CD8-positive, alpha-beta T cell (primary cell): ENCODE measurements at places on chromosomes 5 and 9. TPM values are rescaled to one million over a fixed set of nuclear protein-coding genes. Genes with fewer than 3 reads are reported as not detected.

The SLC34A3 gene
- total RNA-seq: not detected

- DNase-seq: no peak
Observed at GRCh38 chr5:80745490-80745889, 90.7 kb upstream of the DHFR start.

- DNase-seq: no peak
Observed at GRCh38 chr5:63175850-63176249, 597.2 kb downstream of the LRRC70 start.

DNA sequence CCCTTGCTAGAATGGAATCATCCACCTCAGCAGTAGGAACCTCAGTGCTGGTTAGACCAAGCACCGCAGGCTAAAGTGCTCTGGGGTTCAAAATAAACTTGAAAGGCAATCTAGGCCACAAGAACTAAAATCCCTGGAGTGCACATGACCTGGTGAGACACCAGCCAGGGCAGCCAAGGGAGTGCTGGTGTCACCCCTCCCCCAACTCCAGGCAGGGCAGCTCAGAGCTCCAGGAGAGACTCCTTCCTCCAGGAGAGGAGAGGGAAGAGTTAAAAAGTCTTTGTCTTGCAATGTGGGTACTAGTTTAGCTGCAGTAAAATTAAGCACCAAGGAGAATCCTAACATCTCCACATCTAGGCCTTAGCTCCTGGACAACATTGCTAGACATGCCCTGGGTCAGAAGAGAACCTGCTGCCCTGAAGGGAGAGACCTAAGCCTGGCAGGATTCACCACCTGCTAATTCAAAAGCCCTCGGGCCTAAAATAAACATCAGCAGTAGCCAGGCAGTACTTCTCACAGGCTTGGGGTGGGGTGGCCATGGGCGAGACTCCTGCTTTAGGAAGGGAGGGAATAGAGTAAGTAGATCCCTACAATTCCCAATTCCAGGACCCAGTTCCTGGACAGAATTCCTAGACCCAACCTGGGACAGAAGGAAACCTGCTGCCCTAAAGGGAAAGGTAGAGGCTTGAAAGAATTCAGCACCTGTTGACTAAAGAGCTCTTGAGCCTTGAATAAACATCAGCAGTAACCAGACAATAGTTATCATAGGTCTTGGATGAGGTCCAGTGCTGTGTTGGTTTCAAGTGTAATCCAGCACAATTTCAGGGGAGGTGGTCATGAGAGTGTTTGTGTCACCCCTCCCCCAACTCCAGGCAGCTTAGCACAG lies 25.8 kb downstream of the UGT3A2 start:
- DNase-seq: no peak

DNA sequence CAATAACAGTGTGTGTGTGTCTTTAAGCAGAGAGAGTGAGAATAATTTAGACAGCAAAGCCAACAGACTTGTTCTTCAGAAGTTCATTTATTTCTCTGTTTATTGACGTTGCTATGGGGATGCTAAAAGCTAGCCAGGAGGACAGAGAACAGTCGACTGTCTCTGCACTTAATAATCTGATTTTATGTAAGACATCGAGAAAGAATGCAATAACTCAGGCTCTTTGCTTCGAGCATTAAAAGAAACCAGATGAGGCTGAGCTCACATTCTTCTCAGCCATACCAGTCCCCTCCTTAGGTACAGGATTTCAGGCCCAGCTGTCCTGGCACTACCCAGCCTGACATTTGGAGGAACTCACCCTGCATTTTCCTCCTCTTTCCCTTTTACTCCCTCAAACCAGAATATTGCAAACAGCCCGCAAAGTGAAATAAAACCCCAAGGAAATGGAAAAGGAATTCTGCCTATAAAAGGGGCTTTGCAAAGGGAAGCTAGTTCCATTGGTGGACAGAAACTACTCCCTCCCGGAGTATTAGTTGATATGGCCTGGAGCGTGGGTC lies 44.5 kb upstream of the DPYSL3 start:
- DNase-seq: no peak

DNA sequence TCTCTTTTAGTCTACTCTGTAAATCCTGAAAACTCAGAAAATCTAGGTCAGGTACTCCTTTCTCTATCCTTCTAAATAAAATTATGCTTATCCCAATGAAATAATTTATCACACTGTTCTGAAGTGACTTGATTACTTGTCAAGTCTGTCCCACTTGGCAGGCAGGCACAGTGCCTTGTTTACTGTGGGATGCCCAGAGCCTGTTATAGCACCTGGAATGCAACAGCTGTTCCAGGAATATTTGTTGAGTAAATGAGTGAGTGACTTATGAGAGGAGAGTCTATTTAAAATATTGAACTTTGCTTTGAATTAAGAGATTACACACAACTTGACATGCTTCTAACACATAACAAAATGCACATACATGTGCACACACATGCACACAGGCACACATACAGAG lies 130.0 kb downstream of the MPDZ start:
- DNase-seq: no peak
